Stimulated activated CD4-positive, alpha-beta T cell treated with anti-CD3 and anti-CD28 coated beads, Interleukin-4, amount 100 ng/mL, for 4 hours (primary cell): ENCODE measurements at places on chromosomes 1 and 21.

DNA sequence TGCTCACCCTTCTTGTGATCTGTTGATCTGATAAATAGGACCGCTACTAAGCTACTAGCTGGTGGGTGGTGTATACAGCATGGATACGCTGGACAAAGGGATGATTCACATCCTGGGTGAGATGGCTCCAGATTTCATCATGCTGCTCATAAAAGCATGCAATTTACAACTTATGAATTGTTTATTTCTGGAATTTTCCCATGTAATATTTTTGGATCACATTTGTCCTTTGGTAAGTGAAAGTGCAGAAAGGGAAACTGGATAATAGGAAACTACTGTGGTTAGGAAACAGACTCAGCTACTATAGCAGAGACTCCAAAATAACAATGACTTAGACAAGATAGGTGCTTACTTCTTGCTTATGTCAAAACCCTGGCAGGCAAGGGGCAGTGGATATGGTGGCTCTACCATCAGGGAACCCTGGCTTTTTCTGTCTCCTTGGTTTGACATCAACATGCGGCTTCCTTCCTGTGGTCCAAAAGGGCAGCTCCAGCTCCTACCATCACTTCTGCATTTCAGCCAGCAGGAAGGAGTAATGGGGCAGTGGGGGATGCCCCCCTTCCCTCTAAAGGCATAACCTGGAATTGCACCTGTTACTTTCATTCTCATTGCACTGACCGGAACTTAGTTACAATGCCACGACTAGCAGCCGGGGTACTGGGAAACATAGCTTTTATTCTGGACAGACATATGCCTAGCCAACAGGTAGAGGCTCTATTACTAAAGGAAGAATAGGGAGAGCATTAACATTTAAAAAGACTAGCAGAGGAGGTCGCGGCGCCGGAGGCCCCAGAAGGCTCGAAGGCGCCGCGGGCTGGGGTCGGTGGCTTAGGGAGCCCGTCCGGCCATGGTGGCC, 13.8 kb upstream of the AK2 start:
- DNase-seq, result no peak

DNA sequence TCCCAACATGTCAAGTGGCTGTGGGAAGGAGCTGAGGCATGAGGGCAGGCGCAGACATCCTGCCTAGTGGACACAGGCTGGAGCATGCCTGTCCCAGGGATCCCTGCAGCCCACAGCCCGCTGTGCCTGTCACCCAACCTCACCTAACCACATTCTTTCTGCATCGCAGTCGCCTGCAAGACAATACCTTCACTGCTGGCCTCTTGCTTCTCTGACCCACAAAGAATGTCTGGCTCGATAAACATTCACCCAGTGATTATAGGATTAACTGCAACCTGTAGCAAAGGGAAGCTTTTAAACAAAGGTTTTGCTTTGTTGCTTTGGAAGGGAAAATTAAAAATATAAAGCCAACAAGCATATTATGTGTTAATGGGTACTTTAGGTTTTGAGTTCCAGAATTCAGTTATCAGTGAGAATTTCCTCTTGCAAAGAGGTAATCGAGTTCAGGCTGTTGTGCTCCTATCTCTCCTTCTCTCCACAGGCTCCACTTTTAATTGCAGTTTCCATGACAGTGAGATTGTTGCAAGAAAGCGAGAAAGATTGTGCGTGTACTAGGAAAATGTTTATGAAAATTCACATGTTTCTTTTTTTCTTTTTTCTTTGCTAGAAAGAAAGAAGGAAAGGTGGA, 40.0 kb upstream of the ZNF648 start:
- no peak for DNase-seq

GRCh38 chr1:88210103-88210787, 473.8 kb upstream of the PKN2 start:
- no peak for DNase-seq

GRCh38 chr1:67094191-67094590, 40.2 kb upstream of the SLC35D1 start:
- no peak for DNase-seq

GRCh38 chr1:244246334-244246733, 195.3 kb downstream of the ZBTB18 start:
- no peak for DNase-seq

DNA sequence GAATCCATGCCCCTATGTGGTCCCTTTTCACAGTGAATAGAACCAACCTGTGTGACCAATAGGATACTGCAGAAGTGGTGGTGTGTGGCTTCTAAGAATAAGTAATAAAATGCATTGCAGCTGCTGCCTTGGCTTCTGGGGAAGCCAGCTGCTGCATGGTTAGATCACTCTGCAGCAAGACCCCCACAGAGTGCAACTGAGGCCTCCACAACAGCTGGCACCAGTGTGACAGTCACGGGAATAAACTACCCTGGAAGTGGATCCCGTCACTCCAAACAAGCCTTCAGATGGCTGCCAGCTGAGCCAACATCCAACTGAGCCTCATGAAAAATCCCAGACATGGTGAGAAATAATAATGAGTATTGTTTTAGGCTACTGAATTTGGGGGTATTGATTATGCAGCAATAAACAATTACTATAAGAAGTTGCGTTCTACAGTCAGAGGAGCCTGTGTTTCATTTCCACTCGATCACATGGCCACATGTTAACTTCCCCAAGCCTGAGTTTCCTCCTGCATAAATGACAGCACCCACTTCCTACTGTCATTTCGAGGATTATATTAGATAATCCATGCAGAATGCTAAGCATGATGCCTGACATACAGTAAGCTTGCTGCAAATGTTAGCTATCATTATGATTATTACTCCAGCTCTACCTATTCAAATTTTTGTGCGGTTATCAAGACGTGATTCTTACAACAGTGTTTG, 20.8 kb upstream of the COG2 start:
- no peak for DNase-seq
